ENCODE measurements at places on chromosomes 5 and 9.

- DNase-seq: no peak
Observed at GRCh38 chr5:69329905-69330489, 2.6 kb downstream of the CCDC125 start.

- DNase-seq: no peak
Observed at GRCh38 chr9:4172731-4173130, 127.1 kb downstream of the GLIS3 start.

DNA sequence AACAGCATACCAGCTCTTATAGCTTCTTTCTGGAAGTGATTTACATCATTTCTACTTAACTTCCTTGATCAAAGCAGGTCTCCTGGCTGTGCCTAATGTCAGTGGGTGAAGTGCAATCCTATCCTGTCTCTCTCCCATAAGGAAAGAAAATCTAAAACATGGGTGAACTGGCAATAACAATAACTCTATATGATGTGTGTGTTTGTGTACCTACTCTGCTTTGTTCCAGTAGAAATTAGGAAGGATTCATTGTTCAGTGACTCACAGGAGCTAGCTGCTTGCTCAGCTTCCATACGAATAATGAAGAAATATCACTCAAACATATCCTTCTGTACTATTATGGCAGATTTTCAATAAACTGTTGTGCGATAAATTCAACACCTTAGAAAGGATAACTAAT, 123.7 kb downstream of the ADGRV1 start:
- DNase-seq: no peak

GRCh38 chr5:163963881-163964280, 458.5 kb downstream of the MAT2B start:
- DNase-seq: peak; percentile 44

- no peak for DNase-seq
Observed at GRCh38 chr9:134146774-134147493, 11.1 kb downstream of the WDR5 start.

DNA sequence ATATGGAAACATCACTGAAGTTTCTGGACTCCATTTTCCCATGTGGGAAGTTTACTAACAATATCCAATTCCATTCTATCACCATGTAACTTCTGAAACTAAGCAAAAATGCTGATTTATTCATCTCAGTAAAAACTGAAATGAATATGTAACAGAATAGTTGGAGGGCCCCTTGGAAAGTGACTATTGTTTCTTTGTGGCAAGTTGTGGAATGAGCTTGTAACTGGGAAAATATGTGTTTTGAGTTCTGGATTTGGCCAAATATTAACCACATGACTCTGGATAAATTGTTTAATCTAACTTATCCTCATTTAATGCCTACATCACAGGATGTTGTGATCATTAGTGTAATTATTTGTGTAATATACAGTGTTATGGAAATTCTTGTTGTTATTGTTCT, 619.3 kb downstream of the TLE4 start:
- no peak for DNase-seq

DNA sequence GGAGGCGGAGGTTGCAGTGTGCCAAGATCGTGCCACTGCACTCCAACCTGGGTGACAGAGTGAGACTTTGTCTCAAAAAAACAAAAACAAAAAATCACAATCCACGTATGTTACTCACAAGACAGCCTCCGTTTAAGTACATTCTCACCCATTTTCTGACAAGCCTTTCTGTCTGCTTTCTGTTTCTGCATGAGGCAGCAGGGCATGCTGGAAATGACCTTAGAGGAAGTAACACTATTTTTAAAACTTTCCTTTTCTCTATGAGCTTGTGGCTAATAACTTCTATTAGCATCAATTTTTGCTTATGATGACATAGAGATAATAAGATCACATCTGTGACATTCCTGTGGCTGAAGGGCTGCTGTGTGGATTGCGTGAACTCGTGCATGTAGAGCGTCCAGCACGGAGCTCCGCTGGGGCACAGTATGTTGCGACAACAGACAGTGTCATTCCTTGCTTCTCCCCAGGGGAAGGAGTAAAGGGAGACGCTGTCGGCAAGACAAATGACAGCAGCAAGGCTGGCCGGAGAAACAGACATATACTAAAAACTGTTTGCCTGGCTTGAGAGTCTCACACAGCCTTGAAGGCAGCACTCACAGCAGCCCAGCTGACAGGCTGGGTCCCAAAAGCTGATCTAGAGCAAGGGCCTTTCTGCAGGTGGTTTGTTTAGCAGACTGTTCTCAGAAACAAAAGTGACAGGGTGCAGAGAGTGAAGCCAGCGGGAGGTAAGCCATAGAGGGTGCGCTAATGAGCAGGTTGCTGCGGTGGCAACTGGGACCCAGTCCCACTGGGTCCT, 1.6 kb downstream of the BTNL3 start:
- DNase-seq: no peak
